ENCODE measurements at places on chromosomes 2 and 18. TPM values are rescaled to one million over a fixed set of nuclear protein-coding genes. Genes with fewer than 3 reads are reported as not detected.

GRCh38 chr2:236086971-236087465 is 81.2 kb downstream of the GBX2 start:
- no peak for DNase-seq

- no peak for DNase-seq
Measured at GRCh38 chr2:241542278-241542605, 16.3 kb upstream of the BOK start.

GRCh38 chr2:136116813-136117390 is 1.0 kb downstream of the CXCR4 start:
- no peak for DNase-seq

GRCh38 chr2:1598800-1599199 is 145.5 kb downstream of the PXDN start:
- no peak for DNase-seq

DNA sequence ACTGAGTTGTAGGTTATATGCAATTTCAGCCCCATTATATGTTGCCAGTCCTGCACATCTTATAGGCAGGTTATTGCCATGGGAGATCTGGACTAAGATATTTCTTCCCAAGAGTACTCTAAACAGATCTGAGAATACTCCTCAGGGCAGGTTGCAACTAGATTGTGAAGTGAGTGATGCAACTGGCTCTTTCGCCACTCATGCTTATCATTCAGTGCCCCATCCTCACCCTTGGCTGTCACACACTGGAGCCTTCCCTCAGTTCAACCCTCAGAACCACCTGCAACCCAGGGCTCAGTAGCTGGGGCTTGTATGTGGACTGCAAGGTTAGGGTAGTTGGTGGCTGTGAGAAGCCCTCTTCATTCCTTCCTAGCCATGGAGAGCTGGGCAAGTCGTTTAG is 14.1 kb downstream of the MERTK start:
- DNase-seq = no peak

GRCh38 chr2:38178556-38179419 is 102.8 kb upstream of the CYP1B1 start:
- peak; percentile 68 for DNase-seq

DNA sequence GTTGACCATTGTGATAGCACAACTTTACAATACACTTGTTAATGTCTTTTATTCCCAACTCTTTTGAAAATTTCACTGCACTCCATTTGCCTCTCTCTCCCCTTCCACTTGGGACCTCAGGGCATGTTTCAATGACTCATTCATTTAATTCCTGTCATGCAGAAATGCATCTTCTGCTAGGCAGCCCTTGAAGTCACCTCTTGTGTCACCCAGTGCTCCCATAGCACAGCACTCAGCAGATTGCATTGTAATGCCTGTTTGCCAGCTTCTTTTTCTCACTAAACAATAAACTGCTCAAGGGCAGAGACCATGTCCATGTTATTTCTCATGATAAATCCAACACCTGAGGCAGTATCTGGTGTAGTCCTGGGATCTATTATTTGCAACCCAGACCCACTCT is 85.9 kb upstream of the ACSL3 start:
- no peak for DNase-seq

DNA sequence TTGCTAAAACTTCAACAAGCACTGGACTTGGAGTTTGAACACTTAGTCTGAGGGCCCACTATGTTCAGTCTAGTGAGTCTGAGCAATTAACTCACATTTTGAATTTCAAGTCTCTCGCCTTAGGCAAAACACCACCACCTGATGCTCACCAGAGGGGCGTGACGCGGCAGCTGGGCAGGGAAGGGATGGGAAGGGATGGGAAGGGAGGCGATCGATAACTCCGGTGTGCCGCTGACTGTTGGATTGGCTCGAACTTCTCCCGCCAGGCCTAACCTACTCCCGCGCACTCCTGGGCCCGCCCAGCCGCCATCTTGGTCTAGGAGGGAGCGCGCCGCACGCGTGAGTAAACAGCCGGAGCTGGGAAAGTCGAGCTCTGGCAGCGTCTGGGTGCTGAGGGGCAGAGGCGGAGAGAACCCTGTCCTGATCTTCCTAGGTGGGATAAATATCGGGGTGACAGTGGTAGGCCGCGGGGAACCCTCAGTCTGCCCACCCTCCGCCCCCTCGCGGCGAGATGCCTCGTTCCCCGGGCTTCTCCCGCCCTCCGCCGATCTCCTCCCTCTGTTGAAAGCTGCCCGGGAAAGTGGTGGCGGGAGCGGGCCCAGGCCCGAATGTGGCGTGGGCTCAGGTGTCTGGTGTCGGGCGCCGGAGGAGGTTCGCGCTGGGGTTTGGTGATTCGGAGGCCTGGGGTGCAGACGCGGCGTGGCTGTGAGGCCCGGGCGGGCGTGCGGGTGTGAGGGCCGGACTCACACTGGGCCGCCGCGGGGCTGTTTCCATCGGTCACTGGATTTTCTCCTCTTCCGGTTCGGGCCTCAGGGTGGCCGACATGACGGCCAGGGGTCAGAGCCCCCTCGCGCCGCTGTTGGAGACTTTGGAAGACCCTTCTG is at the start of gene RIF1:
Gene RIF1 (plus strand): TSS at position 302 of the 884 bp plus-strand sequence. CDS start 522 bp downstream, at position 824.
- peak; percentile 93 for DNase-seq

DNA sequence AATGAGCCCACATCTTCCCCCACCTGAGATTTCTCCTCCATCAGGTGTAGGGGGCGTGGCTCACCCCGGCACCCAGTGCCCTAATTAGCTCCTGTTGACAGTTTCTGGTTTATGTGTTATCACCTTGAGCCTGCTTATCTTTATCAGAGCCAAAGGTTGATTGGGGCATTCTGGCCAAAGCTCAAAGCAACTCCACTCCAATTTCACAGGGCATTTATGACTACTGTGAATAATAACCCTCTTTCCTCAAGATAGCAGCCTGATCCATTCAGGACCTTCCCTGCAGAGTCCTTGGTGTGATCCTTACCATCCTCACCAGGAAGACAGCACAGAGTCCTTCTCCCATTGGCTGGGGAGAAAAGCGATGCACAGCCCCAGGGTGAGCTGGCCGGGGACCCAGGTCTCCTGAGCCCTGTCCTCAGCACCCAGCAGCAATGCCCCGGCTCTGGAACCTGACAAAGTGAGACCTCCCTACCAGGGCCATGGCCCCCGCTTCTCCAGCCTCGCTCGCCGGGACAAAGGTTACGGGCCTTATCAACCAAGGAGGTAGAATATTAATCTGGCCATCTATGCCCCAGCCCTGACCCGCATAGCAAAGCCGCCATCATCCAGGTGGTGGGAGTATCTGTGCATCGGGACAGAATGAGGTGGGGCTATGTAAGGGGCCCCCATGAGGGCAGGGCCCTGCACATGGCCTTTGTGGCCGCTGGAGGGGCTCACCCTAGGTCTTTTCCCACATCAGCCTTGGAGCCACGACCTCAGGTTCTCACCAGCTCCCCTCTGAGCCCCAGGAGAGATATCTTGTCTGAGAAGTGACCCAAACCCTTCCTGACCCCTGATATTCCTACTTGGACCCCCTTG is 64.5 kb downstream of the ZFP36L2 start:
- DNase-seq = no peak

- no peak for DNase-seq
Measured at GRCh38 chr2:36597003-36597531, 901 bp downstream of the FEZ2 start.

- DNase-seq = no peak
Measured at GRCh38 chr18:35695384-35695783, 113.8 kb downstream of the GALNT1 start.

DNA sequence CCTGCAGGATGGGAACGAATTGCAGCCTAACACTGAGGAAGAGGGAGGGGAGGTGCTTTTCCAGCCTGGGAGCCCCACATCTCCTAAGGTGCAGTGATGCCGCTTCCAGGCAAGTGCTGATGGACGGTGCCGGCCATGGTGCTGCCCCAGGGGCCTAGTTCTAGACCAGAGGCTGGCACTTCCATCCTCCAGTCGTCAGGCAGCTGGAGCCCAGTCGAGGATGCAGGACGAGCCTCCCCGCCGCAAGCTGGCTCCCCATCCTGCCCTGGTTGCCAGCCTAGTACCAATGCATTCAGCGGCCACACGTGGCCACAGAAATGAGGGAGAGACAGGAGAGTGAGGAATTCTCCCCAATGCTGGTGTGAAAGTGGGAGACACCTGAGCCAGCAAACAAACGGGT is 413.5 kb downstream of the ZNF516 start:
- no peak for DNase-seq

GRCh38 chr2:158730621-158731140 is 64.4 kb upstream of the DAPL1 start:
- no peak for DNase-seq

- no peak for DNase-seq
Measured at GRCh38 chr2:192373221-192373620, 178.5 kb upstream of the TMEFF2 start.

- DNase-seq = peak; percentile 7
Measured at GRCh38 chr2:169069341-169069740, at the start of gene DHRS9. DHRS9 (plus strand) TSS chr2:169069563; CDS start chr2:169081582, 12,019 bp downstream.

GRCh38 chr2:79831961-79832360 is 319.1 kb downstream of the CTNNA2 start:
- no peak for DNase-seq

- no peak for DNase-seq
Measured at GRCh38 chr2:231379266-231380215, 16.0 kb upstream of the B3GNT7 start.

DNA sequence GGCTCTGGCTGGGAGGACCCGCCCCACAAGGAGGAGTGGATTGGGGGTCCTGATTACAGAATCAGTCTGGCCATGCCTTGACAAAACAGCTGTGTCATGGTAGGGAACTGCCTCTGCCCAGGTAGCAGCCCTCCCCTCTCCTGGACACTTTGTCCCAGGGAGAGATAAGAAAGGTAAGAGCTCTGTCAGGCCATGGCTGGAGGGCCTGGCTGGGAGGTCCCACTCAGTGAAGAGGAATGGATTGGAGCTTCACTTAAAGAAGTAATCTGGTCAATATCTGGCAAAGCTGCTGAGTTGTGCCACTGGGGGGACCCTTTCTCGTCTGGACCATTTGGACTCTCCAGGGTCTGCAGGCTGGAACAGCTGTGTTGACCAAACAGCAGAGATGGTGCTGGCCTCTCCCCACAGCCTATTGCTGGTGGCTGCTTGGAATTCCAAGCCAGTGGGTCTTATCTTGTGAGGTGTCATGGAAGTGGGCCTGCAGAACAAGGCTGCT is 75.4 kb downstream of the EPC2 start:
- DNase-seq = no peak

GRCh38 chr2:106843001-106843909 is 42.7 kb downstream of the ST6GAL2 start:
- no peak for DNase-seq

- DNase-seq = no peak
Measured at GRCh38 chr2:208982831-208983230, 441.0 kb upstream of the MAP2 start.

GRCh38 chr2:176159663-176160250 is 2.6 kb downstream of the HOXD3 start:
- no peak for DNase-seq

- no peak for DNase-seq
Measured at GRCh38 chr2:168524005-168524404, 67.9 kb downstream of the CERS6 start.

GRCh38 chr2:69456950-69457445 is 19.8 kb upstream of the NFU1 start:
- no peak for DNase-seq

DNA sequence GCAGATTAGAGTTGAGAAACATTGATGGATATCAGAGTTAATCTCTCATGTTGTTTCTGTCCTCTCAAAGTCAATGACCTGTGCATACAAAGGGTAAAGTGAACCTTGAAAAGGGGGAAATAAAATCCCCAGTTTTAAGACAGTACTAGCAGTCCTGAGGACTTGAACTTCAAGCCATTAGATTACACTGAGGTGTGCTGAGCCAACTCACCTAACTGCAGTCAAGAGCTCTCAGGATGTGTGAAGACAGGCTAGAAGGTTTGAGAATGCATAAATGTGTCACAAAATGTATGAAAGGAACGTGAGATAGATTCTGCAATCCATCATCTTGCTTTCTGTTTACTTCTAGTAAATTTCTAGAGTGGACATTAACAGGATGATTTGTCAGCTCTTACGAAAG is 35.5 kb downstream of the DOCK10 start:
- DNase-seq = no peak

- DNase-seq = no peak
Measured at GRCh38 chr2:235773188-235773928, 279.5 kb downstream of the AGAP1 start.

- peak; percentile 4 for DNase-seq
Measured at GRCh38 chr2:188130317-188130716, 161.4 kb upstream of the GULP1 start.

DNA sequence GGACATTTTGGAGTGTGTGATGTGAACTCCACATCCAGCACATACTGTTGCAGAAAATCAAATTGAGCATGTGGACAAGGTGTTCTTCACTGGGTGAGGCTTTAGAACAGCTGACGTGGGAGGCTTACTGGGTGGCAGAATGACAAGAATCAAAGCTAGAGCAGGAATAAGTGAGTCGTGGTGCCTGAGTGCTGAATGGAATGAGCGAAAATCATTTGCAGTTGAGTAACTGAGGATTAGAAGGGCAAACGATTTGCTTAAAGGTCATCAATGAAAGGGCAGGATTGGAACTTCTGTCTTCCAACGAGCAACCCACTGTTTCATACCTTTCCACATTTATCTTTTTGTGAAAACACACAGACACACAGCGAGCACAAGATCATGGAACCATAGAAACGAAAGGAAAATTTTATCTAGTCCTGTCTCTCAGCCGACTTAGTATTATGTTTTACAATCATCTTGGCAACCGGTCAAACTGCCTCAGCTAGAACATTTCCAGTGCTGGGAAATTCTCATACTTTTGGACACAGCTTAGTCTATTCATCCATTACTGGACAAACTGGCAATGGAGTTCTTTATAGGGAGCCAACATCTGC is 7.2 kb upstream of the DAW1 start:
- DNase-seq = peak; percentile 49

- peak; percentile 26 for DNase-seq
Measured at GRCh38 chr2:158458617-158458920, 1.8 kb downstream of the PKP4 start.

DNA sequence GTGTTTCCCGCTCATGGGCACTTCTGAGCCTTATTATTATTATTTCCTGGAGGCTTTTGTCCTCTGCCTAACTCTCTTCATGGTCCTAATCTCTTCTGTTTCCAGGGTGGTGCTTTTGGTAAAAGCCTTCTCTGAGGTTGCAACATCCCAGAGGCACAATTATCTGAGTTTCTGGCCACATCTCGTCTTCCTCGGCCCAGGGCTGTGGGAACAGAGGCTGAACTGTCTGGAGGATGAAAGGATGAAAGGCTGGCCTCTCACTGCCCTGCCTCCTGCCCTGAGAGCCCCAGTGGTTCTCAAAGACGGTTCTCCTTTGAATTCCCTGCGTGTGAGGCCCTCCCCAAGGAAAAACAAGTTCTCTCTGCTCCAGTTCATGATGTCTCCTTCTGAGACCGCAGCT is 13.8 kb downstream of the GYPC start:
- no peak for DNase-seq

Gene CLEC4F
- not detected for total RNA-seq

Gene NEB
- under 0.01 TPM for total RNA-seq

Gene ELOA2
- not detected for total RNA-seq

Gene ABCG8
- not detected for total RNA-seq

Gene CNTNAP5
- not detected for total RNA-seq

Gene MYOM1
- under 0.01 TPM for total RNA-seq

Gene GPATCH11
- total RNA-seq = 8.1 TPM

Gene KIAA2012
- total RNA-seq = under 0.01 TPM

Gene UGT1A5
- not detected for total RNA-seq

Gene IL37
- not detected for total RNA-seq
